ENCODE measurements at places on chromosomes 11 and 22.

DNA sequence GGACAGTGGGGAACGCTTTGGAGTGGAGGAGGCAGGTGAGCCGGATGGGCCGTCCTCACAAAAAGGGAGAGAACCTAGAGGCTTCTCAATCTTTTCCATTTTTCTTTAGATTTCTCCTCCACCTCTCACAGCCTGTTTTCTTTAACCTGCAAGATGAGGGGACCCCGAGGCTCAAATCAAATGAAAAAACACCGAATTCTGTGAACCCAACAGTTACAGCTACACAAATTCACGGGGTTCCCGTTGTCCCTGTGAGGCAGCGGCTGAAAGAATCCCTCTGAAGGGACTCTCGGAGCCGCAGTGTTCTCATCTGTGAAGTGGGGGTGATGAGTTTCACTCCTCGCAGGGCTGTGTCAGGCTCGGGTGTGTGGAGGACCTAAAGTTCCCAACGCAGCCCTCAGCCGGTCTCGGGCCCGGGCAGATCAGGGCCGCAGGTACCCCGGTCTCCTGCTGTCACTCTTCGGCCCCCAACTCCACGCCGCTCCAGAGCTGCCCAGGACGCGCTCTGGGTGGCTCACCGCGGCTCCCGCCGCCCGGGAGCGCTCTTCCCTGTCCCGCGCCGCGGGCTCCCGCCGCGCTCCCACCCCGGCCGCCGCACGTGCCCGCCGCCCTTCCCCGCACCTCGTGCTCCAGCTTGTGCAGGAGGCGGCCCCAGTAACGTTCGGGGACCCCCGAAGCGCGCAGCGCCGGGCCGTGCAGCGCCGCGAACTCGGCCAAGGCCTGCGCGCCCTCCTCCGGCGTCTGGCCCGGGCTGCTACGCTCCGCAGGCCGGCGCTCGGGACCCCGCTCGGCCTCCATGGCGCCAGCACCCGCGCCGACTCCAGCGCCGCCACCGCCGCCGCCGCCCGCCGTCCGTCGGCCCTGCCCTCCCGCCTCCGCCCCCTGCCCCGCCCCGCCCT lies at the start of gene TTLL12:
Gene TTLL12 (minus strand): TSS at position 863 of the 899 bp plus-strand sequence. CDS start 65 bp downstream, at position 798.
- DNase-seq = no peak

DNA sequence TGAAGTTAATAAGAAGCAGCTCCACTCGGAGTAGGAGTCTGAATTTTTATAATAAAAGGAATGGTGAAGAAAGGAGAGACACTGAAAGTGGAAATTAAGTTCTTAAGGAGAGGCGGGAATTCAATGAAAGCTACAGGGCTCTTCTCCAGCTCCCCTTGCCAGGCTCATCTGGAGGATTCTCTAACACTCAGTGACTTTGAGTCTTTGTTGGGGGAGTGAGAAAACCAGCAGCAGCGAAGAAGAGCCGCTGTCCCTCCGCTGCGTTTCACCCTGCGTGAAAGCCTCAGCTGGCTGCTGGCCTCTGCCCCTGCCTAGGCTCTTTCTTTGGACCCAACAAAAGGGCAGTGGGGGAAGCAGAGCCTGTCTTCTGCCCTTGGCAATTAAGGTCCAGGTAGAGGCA lies 113.0 kb downstream of the NTM start:
- DNase-seq = no peak

GRCh38 chr22:41261541-41262249 lies 21.0 kb upstream of the CHADL start:
- DNase-seq = no peak

DNA sequence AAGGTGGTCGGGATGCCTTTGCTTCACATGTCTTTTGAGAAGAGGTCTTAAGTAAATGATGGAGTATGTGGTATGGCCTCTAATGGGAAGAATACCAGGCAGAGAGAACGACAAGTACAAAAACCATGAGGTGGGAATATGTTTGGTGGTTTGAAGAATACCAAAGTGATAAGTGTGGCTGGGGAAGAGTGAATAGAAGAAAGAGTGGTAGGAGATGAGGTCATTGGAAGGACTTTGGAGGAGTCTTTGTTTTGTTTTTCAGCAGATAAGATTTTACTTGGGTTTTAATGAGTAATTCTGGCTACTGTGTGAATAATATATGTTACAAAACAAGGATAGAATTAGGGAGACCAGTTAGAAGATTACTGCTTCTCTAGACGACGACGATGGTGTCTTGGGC lies 515.4 kb downstream of the RAB38 start:
- no peak for DNase-seq

GRCh38 chr22:31126869-31127175 lies 4.1 kb downstream of the INPP5J start:
- DNase-seq = no peak

DNA sequence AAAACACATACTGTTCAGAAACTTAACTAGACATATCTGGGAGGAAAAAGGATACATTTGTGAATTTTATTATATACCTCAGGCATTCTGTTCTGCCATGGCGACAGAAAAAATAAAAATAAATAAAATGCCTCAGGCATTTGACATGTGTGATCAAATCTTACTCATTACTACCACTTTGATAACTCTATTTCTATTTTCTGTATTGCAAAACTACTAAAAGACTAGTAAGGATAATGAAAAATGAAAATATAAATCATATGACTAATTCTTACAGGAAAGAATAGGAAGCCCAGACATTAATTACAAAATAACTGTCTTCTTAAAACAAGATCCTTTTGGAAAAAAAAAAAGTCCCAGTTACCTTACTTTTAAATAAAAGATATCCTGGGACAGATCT lies 5.3 kb downstream of the PICALM start:
- DNase-seq = no peak

GRCh38 chr11:35311331-35311730 lies 108.0 kb downstream of the SLC1A2 start:
- DNase-seq = no peak

DNA sequence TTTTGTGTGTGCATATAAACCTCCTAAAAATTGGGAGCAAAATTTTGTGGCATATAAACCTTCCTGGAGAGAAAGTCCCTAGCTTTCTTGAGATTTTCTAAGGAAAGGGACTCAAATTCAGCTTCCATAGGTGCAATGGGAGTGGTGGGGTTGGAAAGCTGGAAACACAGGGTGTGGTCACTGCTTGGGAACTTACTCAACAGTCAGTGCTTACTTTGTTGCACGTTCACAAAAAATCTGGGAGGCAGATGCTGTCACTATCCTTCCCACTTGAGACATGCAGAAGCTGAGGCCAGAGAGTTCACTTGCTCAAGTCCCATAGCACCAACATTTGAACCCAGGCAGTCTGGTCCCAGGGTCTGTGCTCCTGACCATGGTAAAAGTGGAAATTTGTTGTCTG lies 3.9 kb upstream of the CATSPERZ start:
- DNase-seq = no peak

DNA sequence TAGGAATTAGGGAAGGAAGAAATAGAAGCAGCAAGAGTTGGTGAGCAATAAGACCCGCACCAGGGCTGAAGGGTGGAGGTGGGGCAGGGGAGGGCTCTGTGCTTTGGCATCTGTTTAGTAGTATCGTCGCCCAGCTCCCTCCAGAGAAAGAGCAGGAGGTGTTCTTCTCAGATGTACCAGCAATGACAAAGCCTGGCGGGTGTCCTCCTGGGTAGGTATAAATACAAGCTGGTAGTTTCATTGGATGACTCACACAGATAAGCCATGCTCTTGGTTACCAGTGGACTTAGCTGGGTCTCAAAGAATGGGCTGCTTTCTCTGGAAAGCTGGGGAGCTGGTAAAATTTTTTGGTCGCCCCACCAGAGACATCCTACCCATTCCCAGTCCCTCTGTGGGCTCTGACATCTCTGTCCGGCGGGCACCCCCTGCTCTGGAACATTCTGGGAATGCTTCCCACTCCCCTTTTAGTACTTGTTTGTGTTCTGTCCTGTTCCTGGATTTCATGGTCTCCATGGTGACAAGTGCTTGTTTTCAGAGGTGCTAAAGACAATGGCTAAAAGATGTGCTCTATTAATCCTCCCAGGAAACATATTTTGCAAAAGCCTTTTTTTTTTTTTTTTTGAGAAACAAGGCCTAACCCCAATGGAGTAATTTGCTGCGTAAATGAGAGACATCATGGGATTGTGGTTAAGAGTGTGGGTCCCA lies 15.4 kb upstream of the TUBA8 start:
- no peak for DNase-seq

DNA sequence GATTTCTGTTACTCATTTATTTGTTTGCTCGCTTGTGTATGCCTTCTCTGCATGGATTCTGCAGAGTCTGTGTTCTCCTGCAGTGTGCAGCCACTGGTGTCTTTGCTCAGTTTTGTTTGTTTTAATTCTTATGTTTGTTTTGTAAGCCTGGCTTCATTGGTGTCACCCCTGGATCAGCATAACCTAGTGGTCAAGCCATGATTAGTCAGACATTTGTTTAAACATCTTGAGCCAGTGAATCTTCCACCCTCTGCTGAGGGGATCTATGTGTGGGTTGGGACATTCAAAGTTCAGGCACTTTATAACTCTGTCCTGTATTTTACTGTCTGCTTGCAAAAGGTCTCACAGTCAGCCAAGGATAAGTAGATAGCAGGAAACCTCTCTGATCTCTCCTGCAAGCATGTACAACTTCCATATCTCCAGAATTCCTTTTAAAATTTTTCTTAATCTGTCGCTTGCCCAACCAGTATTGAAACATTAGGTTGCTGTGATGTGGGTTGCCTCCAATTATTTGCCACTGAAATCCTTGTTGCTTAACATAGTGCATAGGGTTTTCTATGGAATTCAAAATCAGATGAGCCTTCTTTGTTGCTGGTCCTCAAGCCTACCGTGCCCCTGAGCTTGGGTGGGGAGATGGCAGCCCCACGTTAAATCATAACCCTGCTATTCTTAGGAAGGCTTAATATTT lies 86.8 kb downstream of the KCNQ1OT1 start:
- no peak for DNase-seq

GRCh38 chr22:39234472-39234787 lies 10.4 kb downstream of the PDGFB start:
- DNase-seq = no peak

- DNase-seq = no peak
Measured at GRCh38 chr22:38657045-38657909, 839 bp downstream of the CBY1 start.

- no peak for DNase-seq
Measured at GRCh38 chr11:130720232-130721022, 195.9 kb downstream of the SNX19 start.

GRCh38 chr11:113272281-113272680 lies 42.1 kb upstream of the TTC12 start:
- no peak for DNase-seq

DNA sequence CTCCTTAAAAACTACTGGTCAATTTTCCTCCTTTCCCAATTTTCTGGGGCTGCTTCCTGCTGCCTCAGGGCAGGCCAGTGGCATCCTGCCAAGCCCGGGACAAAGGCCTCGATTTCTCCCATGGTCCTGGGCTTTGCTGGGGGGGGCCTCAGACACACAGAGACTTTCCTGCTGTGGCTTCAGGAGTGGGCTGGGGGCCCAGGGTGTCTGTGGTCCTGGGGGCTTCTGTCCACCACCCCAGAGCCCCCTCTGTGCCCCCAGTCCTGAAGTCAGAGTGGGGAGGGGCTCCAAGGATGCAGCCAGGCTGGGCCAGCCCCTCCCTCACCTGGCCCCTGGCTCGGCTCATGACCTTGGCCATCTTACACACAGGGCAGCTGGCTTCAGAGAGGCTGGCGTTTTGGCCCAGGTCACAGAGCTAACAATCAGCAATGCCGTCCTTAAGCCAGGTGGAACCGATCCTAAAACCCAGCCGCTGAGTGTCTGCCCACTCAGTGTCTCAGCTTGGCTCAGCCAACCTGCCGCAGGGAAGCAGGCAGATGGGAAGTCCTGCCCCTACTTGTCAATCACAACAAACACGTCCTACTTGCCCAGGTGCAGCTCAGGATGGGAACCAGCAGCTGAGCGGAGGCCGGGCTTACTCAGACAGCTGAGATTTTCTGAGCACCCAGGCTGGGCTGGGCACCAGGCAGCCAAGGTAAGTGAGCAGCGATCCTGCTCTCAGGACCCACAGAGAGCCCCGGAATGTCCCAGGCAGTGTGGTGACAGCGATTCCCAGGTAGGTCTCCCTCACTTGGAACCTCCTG lies 34.6 kb downstream of the OSBPL5 start:
- peak; percentile 2 for DNase-seq

GRCh38 chr11:15874704-15875103 lies 481.6 kb downstream of the SOX6 start:
- DNase-seq = no peak

DNA sequence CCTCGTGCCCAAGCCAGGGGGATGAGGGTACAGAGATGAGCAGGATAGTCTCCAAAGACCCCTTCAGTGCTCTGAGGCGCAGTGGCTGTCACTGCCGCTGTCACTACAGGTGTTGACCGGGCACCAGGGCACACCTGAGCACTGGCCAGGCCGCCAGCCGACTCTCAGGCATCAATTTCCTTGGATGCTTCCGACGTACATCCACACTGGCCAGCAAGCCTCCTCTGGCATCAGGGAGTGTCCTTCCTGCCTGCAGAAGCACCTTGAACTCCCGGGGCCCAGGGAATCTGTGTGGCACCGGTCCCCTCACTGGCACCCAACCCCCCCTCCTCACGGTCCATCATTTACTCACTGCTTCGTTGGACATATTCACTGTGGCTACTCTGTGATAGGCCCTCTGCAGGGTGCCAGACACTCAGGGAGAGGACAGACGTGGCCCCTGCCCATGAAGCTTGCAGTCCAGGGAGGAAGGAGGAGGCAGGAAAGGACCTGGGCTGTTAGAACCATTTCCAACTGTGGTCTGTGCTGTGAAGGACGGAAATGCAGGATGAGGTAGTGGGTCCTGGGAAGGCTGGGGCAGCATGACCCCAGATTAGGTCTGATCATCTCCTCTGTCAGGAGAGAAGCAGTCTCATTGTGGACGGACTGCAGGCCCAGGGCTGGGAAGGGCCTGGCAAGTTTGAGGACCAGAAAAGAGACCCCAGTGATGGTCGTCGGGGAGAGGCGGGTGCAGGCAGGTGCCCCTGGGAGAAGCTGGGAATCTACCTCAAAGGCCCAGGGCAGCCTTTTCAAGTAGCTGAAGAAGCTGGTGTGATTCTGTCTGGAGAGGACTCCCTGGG lies 46.3 kb upstream of the ANO1 start:
- no peak for DNase-seq

- DNase-seq = no peak
Measured at GRCh38 chr11:26742966-26743365, 21.1 kb upstream of the SLC5A12 start.

GRCh38 chr11:118621071-118621783 lies 13.8 kb downstream of the PHLDB1 start:
- peak; percentile 91 for DNase-seq

- DNase-seq = no peak
Measured at GRCh38 chr11:64910451-64911093, 6.4 kb downstream of the ATG2A start.

DNA sequence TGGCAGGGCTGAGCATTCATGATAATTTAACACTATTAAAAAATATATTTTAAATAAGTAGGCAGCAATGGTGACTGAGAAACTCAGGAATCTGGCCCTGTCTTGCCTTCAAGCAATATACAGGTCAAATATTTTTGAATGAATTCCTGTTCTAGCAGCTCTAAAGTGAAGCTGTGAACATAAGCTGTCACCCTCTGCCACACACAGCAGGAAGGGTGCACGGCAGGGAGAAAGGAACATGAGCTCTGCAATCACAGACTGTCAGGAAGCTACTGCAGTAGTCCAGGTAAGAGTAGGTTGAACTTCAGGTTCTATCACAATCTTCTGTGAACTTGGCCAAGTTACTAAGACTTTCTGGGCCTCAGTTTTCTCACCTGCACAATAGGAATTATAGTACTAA lies 114.8 kb downstream of the SERGEF start:
- DNase-seq = no peak
